Daoy (cell line): ENCODE measurements at places on chromosomes 2 and 18.
A peak's percentile ranks its signal among the peaks of the same experiment; 100 is the strongest.

DNA sequence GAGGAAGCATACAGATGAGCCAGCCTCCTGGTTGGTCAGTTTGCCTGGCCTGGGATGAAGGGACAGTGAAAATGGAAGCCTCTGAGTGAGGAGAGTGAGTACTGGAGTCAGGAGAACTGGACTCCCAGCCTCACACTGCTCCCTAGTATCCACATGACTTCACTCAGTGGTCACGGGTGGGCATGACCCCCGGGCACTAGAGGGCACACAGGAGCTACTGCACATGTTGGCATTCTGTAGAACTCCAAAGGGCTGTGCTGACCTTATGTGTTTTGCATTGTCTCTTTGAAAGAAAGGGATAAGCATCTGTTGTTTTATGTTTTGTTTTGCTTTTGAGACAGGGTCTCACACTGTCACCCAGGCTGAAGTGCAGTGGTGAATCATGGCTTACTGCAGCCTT, 23.7 kb downstream of the NCAPH start:
- no peak for DNase-seq

- no peak for DNase-seq
These were observed 19.3 kb downstream of the PPP4R1 start for GRCh38 chr18:9594823-9595596.

- DNase-seq, result peak; percentile 16
These were observed 19.4 kb upstream of the NCOA1 start for GRCh38 chr2:24471662-24472061.

- no peak for DNase-seq
These were observed 23.8 kb upstream of the HNRNPA3 start for GRCh38 chr2:177188482-177189469.

DNA sequence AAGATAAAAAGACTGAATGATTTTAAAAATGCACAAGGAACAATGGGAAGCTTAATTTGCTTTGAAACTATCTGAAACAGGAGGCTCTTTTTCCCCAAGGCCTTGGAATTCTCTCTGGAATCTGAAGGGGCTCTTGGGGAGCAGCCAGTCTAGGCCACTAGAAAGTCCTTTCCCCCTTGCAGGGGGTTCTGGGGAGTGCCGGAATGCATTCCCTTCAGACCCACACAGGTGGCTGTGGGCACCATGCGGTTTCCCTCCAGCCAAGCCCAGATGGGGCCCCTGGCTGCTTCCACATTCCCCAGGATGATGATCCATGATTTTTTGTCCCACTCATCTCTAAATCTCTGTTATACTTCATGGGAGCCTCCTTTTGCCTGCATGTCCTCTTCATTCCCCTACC, 10.7 kb downstream of the GPR45 start:
- DNase-seq, result peak; percentile 82

- DNase-seq, result no peak
These were observed 488.0 kb downstream of the EIPR1 start for GRCh38 chr2:2889646-2890045.

DNA sequence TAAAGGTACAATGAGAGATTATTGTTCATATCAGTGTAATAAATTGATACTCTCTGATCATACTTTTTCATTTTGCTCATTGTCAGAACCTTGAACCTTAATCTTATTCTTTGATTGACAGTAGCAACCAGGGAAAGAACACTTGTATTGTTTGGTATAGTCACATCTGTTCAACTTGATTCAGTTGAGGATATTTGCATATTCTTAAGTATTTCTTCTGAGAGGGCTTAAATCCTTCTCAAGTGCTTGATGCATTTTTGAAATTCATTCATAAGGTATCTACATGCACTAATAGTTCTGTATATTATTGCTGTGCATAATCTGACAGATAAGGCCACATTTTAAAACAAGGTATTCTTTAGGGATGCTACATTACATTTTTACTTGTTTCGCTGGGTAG, 118.9 kb downstream of the EHBP1 start:
- DNase-seq, result no peak

DNA sequence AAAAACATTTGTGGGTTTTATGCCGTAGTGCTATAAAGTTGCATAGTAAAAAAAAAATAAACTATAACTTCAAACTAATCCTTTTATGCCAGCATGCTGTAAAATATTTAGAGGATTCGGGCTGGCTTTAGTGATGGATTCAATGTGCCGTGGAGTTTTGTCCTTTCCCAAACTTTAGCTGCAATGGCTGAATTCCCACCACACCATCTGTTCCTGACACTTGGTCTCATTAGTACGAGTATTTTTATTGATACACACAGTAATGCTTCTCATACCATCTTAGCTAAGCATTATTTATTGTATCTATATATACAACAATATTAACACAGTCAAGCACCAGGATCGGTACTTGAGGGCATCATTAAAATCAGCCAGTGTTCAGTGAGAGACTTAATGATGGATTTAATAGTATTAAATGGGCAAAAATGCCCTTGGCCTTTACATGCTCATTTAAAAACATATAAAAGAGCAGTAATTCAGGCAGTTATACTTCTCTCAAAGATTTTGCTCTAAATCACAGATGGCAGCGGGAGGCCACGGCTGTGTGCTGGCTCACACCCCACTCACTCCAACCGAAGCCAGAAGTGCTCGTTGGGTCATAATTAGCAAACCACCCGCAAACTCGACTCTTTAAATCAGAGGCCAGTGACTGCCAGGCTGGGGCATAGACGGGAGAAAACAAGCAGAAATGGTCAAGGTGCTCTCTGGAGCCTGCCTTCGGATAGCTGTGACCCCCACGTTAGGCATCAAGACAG, 297.0 kb upstream of the REV1 start:
- no peak for DNase-seq

GRCh38 chr2:238401551-238401950, 25.2 kb upstream of the ASB1 start:
- no peak for DNase-seq

DNA sequence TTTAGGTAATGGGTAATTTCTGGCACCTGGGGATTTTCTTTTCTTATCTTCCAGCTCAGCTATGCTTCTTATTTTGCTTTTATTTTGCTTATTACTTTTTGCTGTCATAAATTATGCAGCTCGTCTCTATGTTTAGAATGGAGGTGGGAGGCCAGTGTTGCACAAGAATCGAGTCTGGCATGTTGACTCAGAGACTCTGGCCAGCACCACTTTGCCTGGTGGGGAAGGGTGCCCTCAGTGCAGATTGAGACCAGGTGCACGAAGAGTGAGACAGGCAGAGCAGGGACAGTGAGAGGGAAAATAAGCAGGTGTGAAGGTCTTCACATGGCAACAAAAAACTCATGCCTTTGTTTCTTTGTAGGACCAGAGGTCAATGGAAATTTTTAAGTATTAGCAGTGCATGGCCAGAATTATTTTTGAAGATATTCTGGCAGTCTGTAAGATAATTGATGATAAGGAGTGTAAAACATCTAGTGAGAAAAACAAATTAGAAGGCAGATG, 59.2 kb upstream of the SLC5A7 start:
- DNase-seq, result no peak

DNA sequence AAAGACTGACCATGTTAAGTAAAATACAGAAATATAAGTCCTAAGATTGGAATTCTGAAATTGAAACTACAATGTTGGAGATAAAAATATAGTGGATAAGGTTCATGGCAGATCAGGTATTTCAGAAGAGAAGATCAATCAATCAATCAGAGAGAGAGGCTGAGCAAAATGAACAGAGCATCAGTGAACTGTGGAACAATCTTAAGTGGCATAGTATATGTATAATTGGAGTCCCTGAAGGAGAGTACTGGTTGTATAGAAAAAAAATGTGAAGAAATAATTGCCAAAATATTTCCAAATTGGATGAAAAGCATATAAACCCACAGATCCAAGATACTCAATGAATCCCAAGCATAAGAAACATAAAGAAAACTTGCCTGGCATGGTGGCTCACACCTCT, 35.0 kb downstream of the ASB18 start:
- no peak for DNase-seq

DNA sequence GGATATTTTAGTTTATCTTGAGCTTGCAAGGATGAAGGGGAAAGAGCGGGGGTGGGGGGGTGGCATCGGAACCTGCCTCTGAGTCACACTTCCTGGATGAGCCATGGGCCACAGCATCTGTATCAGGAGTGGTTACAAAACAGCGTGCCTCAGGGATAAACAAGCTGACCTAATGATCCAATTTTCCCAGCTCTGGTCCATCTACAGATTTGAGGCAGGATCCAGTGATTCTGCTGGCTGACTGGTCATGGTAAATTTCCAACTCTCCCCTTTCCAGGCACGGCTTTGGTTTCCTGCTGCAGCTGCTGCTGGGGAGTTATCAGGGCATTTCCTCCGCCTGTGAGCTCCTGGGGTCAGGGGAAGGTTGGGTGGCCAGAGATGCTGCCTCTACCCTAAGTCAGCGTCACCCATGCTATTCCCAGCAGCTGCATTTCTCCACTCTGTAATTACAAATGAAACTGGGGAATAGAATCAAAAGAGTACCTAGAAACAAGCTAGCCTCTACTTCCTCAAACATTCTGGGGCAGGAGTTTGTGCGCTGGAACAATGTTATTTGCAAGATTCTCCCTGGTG, 4.7 kb upstream of the HPCAL1 start:
- DNase-seq, result peak; percentile 93

DNA sequence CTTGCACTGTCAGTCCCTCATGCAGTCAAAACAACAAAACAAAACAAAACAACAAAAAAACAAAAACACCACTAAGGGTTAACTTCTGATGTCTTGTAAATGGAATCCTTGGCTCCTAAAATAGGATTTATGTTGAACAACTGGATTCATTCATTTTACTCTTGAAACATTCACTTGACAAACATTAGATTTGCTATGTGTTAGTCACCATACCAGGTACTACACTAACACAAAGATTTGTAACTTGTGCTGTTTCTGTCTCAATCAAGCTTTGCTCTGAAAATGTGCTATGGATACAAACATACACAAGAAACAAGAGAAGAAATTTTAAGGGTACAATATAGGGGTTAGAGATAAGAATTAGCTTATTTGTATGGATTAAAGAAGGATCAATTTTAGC, 812.8 kb downstream of the LRP1B start:
- no peak for DNase-seq

DNA sequence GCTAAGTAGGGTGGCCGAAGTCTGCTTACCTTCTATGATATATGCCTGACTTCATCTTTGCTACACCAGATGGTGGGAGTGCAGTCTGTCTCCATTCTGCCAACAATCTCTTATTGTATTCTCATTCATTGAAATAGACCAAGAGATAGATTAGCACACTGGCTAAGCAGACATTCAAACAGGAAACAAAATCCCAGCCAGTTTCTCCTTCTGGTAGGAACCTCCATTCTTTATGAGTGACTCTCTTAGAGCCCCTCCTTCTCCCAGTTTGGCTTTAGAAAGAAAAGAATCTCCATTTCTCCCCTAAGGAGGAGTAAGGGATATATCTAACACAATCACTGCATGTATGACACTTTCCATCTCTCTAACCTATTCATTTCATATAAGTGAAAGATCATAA, 118.9 kb upstream of the COL5A2 start:
- DNase-seq, result no peak

DNA sequence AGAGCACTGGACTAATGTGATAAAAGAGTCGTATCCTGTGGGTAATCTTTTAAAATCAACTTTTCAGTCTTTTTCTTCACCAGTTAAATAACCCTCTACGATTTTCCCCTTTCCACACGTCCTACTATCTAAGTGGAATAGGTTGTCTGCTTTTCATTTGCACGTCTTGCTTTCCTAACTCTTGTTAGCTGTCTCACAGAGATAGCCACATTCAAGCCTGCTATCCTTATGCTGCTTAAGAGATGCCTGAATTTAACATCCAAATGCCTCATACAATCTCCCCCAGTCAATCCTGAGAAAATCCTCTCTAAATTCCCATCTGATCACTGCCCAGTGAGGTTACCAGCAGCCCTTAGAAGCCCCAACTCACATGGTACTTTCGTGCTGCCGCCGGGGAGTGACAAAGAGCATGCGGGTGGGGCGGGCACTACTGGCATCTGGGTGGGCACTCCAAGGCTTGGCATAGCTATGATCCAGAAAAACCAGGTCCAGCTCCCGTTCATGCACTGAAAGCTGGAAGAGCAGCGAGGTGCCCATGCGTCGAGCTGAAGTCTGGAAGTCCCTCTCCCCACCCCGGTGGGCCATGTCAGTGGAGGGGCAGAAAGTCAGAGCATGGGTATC, 1.5 kb downstream of the KANSL3 start:
- no peak for DNase-seq

GRCh38 chr2:80506563-80506962, 202.0 kb upstream of the LRRTM1 start:
- DNase-seq, result no peak

- no peak for DNase-seq
These were observed 134.0 kb downstream of the PTGR3 start for GRCh38 chr18:75075016-75075305.

DNA sequence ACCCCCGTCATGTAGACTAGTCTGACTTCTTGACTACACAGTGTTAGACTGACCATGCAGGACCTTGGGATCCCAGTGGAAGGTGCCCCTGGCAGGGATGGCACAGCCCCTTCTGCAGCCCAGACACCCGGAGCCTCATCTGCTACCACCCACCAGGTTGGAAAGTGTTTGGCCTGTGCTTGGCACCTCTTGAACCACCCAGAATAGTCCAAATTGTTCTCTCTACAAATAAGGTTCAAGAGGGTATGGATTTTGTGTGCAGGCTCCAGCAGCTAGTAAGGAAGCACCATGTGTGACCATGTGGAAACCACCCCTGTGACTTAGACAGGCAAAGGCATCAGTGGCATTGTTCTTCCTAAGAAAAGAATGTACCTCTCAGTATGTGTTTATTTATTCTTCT, 18.4 kb downstream of the L3MBTL4 start:
- DNase-seq, result no peak

DNA sequence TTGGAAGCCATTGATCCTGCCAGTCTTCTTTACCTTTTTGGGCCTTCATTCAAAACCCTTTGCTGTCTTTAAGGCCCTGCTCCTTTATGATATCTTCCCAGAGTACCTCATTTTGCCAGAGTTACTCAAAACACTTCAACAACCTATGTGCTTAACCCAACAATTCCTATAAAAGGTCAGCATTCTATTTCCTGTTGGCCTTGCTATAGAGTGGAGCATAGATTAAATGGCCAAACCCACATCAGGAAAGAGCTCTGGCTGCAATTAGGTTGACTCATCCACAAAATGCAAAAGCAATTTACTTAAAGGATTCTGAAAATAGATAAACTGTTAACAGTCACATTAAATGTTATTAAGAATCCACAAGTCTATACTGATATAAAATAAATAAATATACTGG, 21.2 kb downstream of the MRPL33 start:
- peak; percentile 64 for DNase-seq

GRCh38 chr18:36572135-36572856, 256.5 kb downstream of the TPGS2 start:
- DNase-seq, result peak; percentile 19

- DNase-seq, result no peak
These were observed 69.5 kb upstream of the ZSWIM2 start for GRCh38 chr2:186918495-186918894.

GRCh38 chr2:173740639-173741038, 224.5 kb downstream of the SP3 start:
- DNase-seq, result no peak

GRCh38 chr2:35501076-35501475, 854.5 kb upstream of the CRIM1 start:
- no peak for DNase-seq

GRCh38 chr2:10499911-10500521, 51.9 kb upstream of the ODC1 start:
- no peak for DNase-seq
